ENCODE measurements at places on chromosomes 1 and 21.

DNA sequence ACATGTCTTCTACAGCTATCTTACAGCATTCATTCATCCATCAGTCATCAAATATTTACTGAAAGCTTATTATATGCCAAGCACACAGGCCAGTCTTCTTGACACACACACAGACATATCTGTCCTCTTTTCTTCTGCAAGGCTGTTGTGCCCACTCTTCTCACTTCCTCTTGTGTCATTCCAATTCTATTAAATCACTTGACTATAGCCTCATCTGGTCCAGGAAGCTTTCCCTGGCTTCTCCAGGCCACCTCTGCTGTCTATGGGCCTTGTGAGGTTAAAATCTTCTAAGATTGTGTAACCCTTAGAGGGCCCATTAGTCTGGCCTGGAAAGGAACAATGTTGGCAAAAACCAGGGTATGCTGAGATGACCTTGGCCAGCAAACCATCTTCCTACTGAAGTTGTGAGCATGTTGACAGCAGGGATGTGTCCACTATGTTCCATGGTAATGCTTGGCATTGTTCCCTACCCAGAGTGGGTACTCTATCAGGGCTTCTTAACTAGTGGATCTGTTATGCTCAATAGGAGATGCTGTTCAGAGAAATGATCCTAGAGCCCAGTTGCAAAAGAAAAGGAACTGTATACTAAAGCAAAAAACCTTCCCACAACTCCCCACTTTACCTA is 5.3 kb downstream of the TRAF3IP3 start:
- peaks cover 70% of the 10 kb centered on the region for H3K4me1 ChIP-seq
- H3K36me3 ChIP-seq = peaks cover 73% of the 10 kb centered on the region
- H3K27ac ChIP-seq = peak overlapping the region; percentile 83
- H3K4me3 ChIP-seq = peak overlapping the region; percentile 14

GRCh38 chr1:203450001-203450400 is 25.6 kb upstream of the PRELP start:
- H3K4me1 ChIP-seq = no peaks in the 10 kb centered on the region
- H3K4me3 ChIP-seq = no peak overlapping the region
- DNase-seq = no peak
- H3K36me3 ChIP-seq = no peaks in the 10 kb centered on the region

DNA sequence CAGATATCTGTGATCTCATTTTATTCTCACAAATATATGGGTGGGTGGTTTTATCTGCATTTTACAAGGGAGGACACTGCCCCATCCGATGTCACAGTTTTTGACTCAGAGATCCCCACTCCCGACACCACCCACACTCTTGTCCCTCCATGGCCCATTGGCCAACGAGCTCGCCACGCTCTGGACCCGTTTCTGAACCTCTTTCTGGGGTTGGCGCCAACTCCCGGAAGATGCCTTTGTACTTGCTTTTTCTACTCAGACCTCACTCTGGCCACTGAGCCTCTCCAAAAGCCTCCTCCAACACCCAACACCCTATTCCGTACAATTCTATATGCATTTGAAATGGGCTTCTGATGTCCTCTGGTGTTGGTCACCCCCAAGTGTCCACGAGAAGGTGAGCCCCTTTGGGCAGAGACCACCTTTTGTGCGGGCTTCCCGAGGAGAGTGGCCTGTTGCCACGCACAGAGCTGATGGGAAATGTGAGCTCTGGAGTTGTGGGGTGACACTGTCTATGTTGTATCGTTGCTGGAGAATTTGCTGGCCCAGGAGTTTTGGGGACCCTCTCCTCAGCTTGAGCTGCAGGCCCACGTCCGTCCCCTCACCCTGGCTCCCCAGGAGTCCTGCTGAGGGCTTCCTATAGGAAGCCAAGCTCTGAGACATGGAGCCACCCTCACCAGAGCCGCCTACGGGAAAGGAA is 366.9 kb upstream of the VAMP3 start:
- no peak overlapping the region for H3K4me3 ChIP-seq
- no peak overlapping the region for H3K27ac ChIP-seq
- no peaks in the 10 kb centered on the region for H3K27me3 ChIP-seq

DNA sequence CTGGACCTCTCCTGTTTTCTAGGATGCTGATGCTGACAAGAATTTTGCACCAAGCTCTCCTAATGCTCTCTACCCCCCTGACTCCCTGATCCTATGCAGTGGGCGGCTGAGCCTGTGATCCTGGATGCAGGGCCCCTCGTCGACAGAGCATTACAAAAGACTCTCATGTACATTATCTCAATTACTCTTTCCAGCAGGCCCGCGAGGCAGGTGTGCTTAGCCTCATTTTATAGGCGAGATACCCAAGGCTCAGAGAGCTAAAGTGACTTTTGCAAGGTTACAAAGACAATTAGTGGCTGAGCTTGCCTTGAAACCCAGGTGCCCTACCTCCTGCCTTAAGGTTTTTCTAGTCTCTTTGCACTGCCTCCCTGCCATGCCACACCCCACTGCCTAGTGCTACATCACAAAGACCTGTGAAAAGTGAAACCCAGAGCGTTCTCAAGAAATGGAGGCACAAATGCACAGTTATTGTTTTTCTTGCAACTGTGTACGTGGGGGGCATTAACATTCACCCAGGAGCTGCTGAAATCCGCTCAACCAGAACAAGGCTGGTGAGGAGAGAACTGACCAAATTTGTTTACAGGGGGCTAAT is 10.0 kb upstream of the C8A start:
- no peak for DNase-seq
- H3K36me3 ChIP-seq = no peaks in the 10 kb centered on the region
- H3K4me3 ChIP-seq = no peak overlapping the region

DNA sequence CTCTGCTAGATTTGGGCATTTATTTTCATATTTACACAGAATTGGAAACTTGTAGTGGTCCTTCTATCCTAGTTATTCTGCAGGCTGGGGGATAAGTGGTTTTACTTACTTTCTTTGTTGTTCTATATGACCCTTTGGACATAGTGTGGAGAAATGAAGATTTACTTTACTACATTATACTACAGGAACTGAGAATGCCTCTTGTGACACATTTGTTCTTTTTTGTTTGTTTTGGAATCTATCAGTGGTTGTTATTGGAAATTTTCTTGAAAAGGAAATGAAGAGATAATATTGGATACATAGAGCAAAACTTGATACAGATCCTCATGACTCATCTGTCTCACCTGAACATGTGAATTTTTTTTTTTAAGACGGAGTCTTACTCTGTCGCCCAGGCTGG is 146.1 kb upstream of the DPYD start:
- peaks cover 3% of the 10 kb centered on the region for H3K27me3 ChIP-seq
- no peak overlapping the region for H3K27ac ChIP-seq
- no peaks in the 10 kb centered on the region for H3K36me3 ChIP-seq
- H3K4me1 ChIP-seq = no peaks in the 10 kb centered on the region
- H3K4me3 ChIP-seq = no peak overlapping the region

- no peaks in the 10 kb centered on the region for H3K27me3 ChIP-seq
- no peak for DNase-seq
- H3K27ac ChIP-seq = no peak overlapping the region
- no peaks in the 10 kb centered on the region for H3K36me3 ChIP-seq
- peaks cover 39% of the 10 kb centered on the region for H3K4me1 ChIP-seq
- H3K4me3 ChIP-seq = no peak overlapping the region
Measured at GRCh38 chr21:42202321-42202720, 16.6 kb upstream of the ABCG1 start.

- H3K27me3 ChIP-seq = no peaks in the 10 kb centered on the region
- no peak for DNase-seq
- H3K27ac ChIP-seq = no peak overlapping the region
- H3K4me1 ChIP-seq = no peaks in the 10 kb centered on the region
Measured at GRCh38 chr1:195637539-195637938, 970.7 kb downstream of the KCNT2 start.

- H3K27me3 ChIP-seq = no peaks in the 10 kb centered on the region
- H3K36me3 ChIP-seq = no peaks in the 10 kb centered on the region
- H3K27ac ChIP-seq = no peak overlapping the region
- H3K4me1 ChIP-seq = no peaks in the 10 kb centered on the region
Measured at GRCh38 chr1:68163220-68163619, 69.1 kb downstream of the WLS start.

GRCh38 chr1:31583082-31583994 is 7.0 kb downstream of the TINAGL1 start:
- H3K4me3 ChIP-seq = no peak overlapping the region
- no peak for DNase-seq
- H3K4me1 ChIP-seq = no peaks in the 10 kb centered on the region
- H3K27ac ChIP-seq = no peak overlapping the region
- no peaks in the 10 kb centered on the region for H3K27me3 ChIP-seq
- H3K36me3 ChIP-seq = no peaks in the 10 kb centered on the region

- no peak overlapping the region for H3K27ac ChIP-seq
- no peak overlapping the region for H3K4me3 ChIP-seq
- no peaks in the 10 kb centered on the region for H3K36me3 ChIP-seq
- DNase-seq = no peak
- H3K27me3 ChIP-seq = no peaks in the 10 kb centered on the region
- no peaks in the 10 kb centered on the region for H3K4me1 ChIP-seq
Measured at GRCh38 chr1:1166642-1167397, 6.9 kb upstream of the TTLL10 start.

GRCh38 chr21:15063081-15063813 is 1.6 kb downstream of the NRIP1 start:
- peak overlapping the region; percentile 85 for H3K27ac ChIP-seq
- no peaks in the 10 kb centered on the region for H3K36me3 ChIP-seq
- H3K4me1 ChIP-seq = peaks cover 26% of the 10 kb centered on the region
- H3K27me3 ChIP-seq = no peaks in the 10 kb centered on the region
- H3K4me3 ChIP-seq = peak overlapping the region; percentile 50

DNA sequence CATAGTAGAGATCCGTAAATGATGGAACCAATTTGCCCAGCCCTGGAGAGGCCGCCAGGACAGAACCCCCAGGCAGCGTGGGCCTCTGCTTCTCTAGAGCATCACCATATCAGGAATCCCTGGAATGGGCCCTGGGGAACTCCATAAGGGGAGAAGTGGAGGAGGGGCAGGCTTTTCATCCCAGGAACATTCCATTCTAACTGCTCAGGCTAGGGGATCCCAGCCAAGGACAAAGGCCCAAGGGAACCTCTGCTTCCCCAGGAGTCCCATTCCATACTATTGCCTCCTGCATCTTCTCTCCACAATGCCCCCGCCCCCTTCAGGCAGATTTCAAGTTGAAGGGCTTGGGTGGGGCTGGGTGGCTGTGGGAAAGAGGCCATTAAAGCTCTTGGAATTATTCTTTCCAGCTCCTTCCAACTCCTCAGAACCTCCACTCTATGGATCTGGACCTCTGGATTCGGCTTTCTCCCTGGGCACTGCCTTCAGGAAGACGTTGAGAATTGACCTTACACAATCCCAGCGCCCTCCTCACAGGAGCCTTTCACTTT is 6.0 kb downstream of the TRNP1 start:
- H3K4me1 ChIP-seq = no peaks in the 10 kb centered on the region
- H3K27me3 ChIP-seq = peaks cover 13% of the 10 kb centered on the region
- no peak overlapping the region for H3K27ac ChIP-seq
- H3K4me3 ChIP-seq = no peak overlapping the region

- no peak overlapping the region for H3K27ac ChIP-seq
- no peak for DNase-seq
- no peaks in the 10 kb centered on the region for H3K4me1 ChIP-seq
- no peak overlapping the region for H3K4me3 ChIP-seq
- H3K36me3 ChIP-seq = no peaks in the 10 kb centered on the region
- no peaks in the 10 kb centered on the region for H3K27me3 ChIP-seq
Measured at GRCh38 chr1:155184835-155185782, 11.5 kb downstream of the TRIM46 start.

DNA sequence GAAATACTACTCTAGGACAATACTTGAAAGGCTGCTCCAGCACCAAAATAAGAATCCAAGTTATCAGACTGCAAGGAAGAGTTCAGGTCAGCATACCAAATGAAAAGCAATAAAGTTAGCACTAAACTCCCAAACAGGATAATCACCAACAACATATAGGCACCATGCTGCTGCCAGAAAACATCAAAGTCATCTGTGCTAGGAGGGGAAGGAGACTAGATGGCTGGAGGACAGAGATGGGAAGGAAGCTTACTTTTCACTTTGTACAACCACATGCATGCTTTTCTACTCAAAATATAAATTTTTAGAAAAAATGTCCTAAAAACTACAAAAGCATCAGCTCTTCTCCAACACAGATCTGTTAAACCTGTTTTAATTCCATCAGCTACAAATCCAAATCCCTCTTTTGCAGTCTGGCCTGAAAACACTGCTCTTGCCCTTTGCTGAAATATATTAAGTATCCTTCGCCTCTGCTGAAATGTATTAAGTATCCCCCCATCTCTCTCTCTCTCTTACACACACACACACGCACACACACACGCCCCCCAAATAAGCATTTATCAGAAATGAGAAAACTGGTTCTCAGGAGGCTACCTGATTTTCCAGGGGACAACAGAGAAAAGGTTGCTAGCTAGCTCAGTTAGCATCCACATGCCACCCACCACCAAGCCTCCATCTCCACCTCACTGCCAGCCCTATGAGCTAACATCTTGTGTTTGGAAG is 1.5 kb downstream of the GATAD2B start:
- H3K36me3 ChIP-seq = peaks cover 6% of the 10 kb centered on the region
- H3K27me3 ChIP-seq = no peaks in the 10 kb centered on the region
- no peak for DNase-seq
- H3K27ac ChIP-seq = peak overlapping the region; percentile 80
- peaks cover 40% of the 10 kb centered on the region for H3K4me1 ChIP-seq
- H3K4me3 ChIP-seq = peak overlapping the region; percentile 72

DNA sequence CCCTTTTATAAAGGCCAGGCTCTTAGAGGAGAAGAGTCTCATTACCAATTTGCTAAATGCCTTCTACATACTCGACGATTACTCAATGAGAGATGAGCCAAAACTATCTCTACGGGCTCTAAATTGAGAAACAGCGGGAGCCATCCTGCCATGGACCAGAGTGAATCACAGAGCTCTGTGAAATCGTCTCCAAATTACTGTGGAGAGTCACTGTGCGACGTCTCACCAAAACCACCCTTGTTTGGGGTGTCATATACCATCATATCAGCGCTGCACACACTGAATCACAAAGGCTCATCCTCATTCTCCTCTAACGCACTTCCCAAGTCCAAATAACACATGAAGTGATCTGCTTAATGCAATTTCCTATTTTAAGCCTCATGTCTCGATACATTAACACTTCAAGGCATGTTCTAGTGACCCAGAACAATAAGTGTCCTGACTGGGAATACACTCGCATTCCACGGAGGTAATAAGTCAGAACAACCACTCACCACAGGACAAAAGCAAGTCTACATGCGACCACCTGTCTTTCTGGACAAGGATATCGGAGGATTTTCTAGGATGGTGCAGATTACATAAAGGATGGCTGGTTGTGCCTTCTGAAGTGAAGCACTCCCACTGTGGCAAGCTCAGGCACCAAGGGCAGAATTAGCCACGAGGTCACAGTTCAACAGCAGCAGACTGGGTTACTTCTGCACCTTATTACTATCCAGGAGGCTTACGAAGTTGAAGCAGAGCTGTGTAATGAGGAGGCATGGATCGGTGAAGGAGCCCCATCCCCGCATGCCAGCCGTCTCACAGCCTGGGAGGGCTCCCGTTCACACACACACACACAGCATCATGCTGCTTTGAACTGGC is 44.3 kb downstream of the NID1 start:
- H3K4me3 ChIP-seq = no peak overlapping the region
- DNase-seq = no peak
- H3K4me1 ChIP-seq = no peaks in the 10 kb centered on the region
- no peaks in the 10 kb centered on the region for H3K36me3 ChIP-seq
- H3K27ac ChIP-seq = no peak overlapping the region
